ENCODE measurements at places on chromosomes 13 and 19.

DNA sequence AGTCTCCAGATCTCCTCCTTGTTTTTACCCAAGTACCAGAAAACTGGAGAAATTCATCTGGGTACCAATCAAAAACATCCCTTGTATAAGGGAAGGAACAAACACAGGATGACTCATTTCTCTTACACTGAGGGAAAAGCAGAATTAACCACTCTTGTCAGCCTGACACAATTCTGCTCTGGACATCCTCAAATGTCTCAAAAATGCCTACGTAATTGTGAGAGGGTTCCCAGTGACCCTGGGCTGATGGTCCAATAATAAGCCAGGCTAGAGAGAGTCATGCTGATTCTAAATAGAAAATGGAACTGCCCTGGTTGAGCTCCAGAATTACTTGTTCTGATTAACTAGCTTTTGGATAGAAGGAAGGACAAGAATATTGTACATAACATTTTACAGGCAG is 14.5 kb downstream of the ZNF708 start:
- no peak for DNase-seq

GRCh38 chr13:74138241-74138640 is 4.0 kb upstream of the KLF12 start:
- no peak for DNase-seq

GRCh38 chr13:113854238-113855011 is 9.5 kb downstream of the GAS6 start:
- DNase-seq, result peak; percentile 28

DNA sequence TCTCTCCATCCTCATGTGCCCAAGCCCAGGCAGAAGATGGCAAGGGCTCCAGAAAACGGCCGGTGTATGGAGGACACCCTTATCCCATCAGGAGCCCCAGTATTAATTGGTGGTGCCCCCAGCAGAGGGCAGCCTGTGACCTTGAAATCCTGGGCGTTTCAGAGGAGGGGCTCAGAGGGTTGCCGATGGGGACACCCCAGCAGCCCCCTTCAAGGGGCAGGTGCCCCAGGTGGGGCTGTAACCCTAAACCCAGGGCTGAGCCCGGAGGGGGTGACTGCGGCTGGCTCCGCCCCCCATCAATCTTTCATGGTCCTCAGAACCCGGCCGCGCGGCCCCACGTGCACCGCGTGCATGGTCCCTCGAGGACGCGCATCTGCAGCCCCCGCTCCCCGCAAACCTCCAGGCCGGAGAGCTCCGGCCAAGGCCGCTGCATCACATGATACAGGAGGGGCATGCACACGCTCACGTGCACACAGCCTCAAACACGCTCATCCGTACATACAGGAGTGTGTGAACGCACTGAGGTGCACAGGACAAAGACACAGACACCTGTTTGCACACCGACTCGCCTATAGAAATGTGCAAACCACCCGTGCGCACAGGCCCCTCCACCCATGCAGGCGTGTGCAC is 949 bp downstream of the RAB3A start:
- DNase-seq, result no peak

GRCh38 chr13:90185734-90186133 is 1161.8 kb upstream of the MIR17HG start:
- no peak for DNase-seq
